ENCODE measurements at places on chromosomes 4 and X.

GRCh38 chr4:54783402-54784110, 125.8 kb downstream of the KIT start:
- DNase-seq: no peak

GRCh38 chr4:41410049-41410448, 127.9 kb upstream of the LIMCH1 start:
- DNase-seq: no peak

DNA sequence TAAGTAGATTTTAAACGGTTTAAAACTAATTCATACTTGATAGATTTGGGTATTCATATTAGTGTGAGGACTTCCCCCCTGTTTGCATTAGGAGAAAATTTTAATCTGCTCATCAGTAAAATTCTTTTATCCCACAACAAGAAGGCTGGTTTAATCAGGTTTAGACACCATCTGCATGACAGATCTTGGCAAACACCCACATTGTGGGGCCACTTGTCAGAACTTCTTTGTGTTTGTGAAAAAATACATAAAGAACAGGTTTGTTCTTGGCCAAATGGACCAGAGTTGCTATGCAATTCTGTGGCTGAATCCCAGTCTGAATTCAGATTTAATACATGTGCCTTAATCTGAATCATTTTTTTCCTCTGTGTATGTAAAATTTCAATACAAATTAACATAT, 121.1 kb downstream of the REPS2 start:
- DNase-seq: no peak

GRCh38 chr4:147863808-147864472, 132.1 kb downstream of the ARHGAP10 start:
- DNase-seq: no peak

DNA sequence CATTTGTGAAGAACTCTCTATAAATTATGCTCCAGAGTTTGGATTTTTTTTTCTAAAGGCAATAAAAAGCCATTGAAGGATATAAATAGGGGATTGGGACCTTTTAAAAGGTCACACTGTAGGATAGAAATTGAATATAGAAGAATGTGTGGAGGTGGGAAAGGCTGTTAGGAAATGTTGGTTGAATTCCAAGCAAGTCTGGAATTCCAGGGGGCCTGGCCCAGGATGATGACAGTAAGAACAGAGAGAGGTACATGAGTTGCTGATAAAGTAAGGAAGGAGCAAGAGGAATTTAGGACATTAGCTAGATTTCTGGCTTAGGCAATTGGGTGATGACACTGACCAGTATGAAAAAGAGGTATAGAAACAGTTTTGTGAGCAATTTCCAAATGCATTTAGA, 95.4 kb upstream of the USP38 start:
- no peak for DNase-seq

- DNase-seq: peak; percentile 11
Observed at GRCh38 chr4:49032440-49033161, 46.5 kb downstream of the CWH43 start.

DNA sequence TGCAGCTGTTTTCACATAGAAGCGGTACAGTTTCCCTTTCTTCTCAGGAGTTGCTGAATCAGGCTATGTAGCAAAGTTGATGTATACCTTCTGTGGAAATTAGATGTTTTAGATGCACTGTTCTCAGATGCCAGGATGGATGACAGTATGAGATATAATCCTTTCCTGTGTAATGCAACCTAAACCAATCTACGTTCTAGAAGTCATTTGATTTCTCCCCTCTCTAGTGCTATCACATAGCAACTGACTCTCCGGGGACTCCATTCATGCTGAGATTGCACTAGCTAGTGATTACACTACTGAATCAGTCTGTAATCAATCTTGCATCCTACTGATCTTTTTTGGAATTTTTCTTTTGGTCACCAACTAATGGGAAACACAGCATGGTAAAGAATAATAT, 1881.7 kb downstream of the PCDH7 start:
- no peak for DNase-seq

- no peak for DNase-seq
Observed at GRCh38 chr4:139665079-139665689, 435 bp upstream of the MGST2 start.

DNA sequence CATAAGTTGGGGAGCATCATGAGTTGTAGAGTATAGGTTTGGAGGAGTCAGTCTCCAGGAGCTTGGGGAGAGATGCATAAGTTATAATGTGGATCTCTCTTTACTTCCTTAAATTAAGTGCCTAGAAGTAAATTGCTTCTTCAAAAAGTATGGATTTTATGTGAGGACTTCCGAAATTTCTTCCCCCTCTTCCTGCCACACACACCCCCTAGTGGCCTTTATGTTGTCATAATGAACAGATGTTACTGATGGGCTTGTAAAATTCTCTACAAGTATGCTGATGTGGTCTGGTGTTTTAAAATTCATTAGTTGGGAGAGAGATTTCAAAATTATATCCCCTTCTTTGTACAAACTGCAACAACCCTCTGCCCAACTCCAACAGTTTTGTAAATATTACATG, 2.3 kb upstream of the METTL14 start:
- peak; percentile 14 for DNase-seq

DNA sequence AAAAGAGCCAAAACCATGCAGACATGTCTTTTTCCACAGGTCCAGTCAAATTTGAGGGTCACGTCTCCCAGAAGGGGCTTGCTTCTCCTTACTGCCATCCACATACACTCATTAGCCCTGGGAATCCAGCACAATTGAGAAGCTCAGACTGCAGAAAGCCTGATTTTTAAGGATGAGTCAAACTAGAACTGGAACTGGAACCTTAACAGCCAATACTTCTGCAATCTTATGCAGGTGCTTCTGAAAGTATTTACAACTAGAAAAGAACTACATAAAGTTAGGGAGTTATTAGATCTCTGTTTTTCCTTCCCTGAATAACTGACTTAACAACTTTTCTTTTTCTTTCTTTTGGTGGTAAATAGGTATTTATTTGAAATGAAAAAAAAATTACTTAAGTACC, 86.3 kb downstream of the CDS1 start:
- DNase-seq: no peak
